ENCODE measurements at places on chromosomes 7 and 10.

GRCh38 chr7:1151156-1151555 lies 8.8 kb downstream of the ZFAND2A start:
- DNase-seq: no peak

DNA sequence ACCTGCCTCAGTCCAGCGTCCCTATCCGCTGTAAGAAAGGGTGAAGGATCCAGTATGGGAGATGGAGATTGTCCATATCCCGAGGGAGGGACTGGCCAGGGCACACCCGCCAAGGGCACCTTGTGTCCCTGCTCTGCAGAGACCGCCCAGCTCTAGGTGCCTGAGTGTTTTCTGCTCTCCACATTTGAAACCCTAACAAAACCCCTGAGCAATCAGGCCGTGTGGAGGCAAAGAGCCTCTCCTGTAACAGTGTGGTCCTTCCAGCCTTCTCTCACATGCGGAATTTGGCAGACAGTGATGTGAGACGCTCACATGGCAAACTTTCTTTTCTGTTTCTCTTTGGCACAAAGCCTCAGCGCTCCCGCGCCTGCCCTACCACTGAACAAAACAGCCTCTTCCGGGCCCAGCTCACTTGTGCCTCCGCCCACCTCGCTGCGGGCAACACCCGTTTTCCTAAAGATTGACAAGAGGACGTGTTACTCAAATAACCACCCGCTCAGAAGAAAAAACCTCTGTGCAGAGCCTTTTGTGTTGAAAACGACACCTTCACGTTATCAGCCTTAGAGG lies 514.8 kb downstream of the DNAJB6 start:
- peak; percentile 17 for DNase-seq

- DNase-seq: no peak
Measured at GRCh38 chr10:69406816-69407580, 9.7 kb downstream of the TACR2 start.

DNA sequence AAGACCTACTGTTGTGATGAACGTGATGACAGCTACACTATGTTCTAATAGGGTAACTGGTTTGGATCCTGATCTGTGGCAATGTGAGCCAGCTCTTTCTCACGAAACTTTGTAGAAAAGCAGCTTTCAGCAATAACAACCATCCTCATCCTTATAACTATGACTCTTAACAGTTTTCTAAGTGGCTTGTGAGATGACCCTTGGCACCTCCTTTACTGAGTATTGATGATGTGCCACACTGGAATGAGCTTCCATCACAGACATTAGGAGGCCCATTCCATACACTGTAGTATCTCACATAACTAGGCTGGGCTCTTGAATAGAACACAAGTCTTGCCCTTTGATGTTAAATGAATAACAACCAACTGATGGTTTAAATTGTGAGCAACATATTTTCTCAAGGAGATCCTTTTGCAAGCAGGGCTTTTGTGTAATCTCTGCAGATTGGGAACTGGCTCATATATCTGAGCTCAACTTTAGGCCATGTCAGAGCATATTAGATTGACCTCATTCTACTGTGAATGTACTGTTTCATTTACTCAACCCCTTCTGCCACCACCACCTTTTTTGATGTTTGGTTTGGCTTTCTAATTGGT lies 46.4 kb downstream of the MYPN start:
- no peak for DNase-seq

DNA sequence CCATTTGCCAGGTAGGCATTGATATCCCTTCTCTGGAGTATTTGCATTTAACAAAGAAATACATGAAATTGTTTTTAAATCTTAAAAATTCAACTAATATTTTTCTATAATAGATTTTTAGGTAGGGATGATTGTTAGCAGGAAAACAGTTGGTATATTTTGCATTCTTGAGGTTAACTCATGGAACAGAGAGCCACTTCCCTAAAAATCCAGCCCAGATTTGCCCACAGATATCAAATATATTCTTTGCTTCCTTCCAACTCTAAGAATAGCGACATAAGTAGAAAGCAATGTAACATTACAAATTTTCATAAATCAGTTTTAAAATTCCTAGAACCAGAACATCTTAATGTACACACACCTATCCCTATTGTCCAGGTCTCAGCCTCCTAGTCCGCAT lies 45.0 kb upstream of the ANLN start:
- no peak for DNase-seq

GRCh38 chr7:81333004-81333403 lies 414.2 kb upstream of the SEMA3C start:
- DNase-seq: no peak

Data from HepG2 (cell line).